ENCODE measurements at places on chromosomes 13 and 19.

- H3K4me3 ChIP-seq: no peak overlapping the region
- no peaks in the 10 kb centered on the region for H3K27me3 ChIP-seq
- H3K4me1 ChIP-seq: peaks cover 1% of the 10 kb centered on the region
- DNase-seq: no peak
These were observed 22.0 kb downstream of the SBNO2 start for GRCh38 chr19:1151917-1152587.

DNA sequence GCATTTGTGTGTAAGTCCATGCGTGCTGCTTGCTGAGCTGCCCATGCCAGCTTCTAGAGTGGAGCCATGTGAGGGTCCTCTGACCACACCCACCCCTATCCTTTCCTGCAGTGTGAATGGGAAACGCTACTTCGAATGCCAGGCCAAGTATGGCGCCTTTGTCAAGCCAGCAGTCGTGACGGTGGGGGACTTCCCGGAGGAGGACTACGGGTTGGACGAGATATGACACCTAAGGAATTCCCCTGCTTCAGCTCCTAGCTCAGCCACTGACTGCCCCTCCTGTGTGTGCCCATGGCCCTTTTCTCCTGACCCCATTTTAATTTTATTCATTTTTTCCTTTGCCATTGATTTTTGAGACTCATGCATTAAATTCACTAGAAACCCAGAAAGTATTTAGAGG is 10.3 kb downstream of the TBCB start:
- H3K36me3 ChIP-seq: peaks cover 20% of the 10 kb centered on the region
- H3K4me1 ChIP-seq: peaks cover 24% of the 10 kb centered on the region
- DNase-seq: no peak
- no peaks in the 10 kb centered on the region for H3K27me3 ChIP-seq
- H3K4me3 ChIP-seq: no peak overlapping the region

GRCh38 chr13:42968906-42969305 is 23.1 kb downstream of the EPSTI1 start:
- peaks cover 28% of the 10 kb centered on the region for H3K4me1 ChIP-seq
- no peak overlapping the region for H3K27ac ChIP-seq
- DNase-seq: no peak

GRCh38 chr13:85995788-85996418 is 196.7 kb upstream of the SLITRK6 start:
- DNase-seq: no peak
- H3K36me3 ChIP-seq: no peaks in the 10 kb centered on the region
- H3K27me3 ChIP-seq: no peaks in the 10 kb centered on the region
- H3K27ac ChIP-seq: no peak overlapping the region

- H3K36me3 ChIP-seq: no peaks in the 10 kb centered on the region
- no peaks in the 10 kb centered on the region for H3K4me1 ChIP-seq
- H3K27me3 ChIP-seq: no peaks in the 10 kb centered on the region
These were observed 2801.9 kb downstream of the PCDH9 start for GRCh38 chr13:64428196-64428595.

DNA sequence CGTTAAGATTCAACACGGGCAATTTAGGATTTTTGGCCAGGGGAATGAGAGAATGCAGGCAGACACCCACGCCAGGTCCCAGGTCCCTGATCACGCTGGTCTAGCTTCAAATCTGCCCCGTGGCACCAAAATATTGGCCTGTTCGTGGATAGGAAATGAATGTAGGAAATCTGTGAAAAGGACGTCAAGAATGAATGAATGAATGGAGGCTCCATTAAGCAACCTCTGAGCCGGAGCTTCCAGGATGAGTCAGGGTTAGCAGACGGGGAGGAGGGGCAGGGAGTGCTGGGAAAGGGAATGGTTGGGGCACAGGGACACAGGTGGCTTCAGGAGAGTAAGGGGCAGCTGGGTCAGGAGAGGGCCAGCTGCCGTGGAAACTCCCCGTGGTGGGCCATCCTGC is 4.2 kb downstream of the SULT2B1 start:
- H3K27ac ChIP-seq: no peak overlapping the region
- no peak overlapping the region for H3K4me3 ChIP-seq
- peaks cover 6% of the 10 kb centered on the region for H3K27me3 ChIP-seq
- DNase-seq: no peak
- H3K4me1 ChIP-seq: peaks cover 1% of the 10 kb centered on the region

DNA sequence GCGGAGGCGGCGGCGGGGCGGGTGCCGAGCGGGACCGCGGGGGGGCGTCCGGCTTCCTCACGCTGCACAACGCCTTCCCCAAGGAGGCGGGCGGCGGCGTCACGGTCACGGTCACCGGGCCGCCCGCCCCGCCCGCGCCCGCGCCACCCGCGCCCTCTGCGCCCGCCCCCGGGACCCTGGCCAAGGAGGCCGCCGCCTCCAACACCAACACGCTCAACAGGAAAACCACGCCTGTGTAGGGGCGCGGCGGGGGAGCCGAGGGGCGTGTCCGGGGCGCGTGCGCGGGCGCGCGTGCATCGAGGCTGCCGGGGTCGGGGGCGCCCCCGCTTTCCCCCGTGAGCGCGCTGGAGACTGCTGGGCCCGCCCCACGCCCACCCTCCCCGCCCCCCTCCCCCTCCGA is 8.8 kb upstream of the CACNG6 start:
- H3K4me3 ChIP-seq: no peak overlapping the region
- peaks cover 35% of the 10 kb centered on the region for H3K27me3 ChIP-seq
- peaks cover 22% of the 10 kb centered on the region for H3K4me1 ChIP-seq
- DNase-seq: no peak
- H3K27ac ChIP-seq: no peak overlapping the region

DNA sequence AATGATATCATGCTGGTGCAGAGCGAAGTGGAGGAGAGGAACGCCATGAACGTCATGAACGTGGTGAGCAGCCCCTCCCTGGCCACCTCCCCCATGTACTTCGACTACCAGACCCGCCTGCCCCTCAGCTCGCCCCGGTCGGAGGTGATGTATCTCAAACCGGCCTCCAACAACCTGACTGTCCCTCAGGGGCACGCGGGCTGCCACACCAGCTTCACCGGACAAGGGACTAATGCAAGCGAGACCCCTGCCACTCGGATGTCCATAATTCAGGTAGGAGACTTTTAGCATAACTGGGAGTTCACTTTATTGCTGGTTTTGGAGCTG is 3.3 kb downstream of the PCDH17 start:
- peaks cover 25% of the 10 kb centered on the region for H3K4me1 ChIP-seq
- H3K36me3 ChIP-seq: peaks cover 20% of the 10 kb centered on the region
- H3K27ac ChIP-seq: no peak overlapping the region
- H3K4me3 ChIP-seq: no peak overlapping the region

GRCh38 chr13:83065108-83065507 is 817.2 kb downstream of the SLITRK1 start:
- no peaks in the 10 kb centered on the region for H3K4me1 ChIP-seq
- H3K36me3 ChIP-seq: no peaks in the 10 kb centered on the region
- no peak overlapping the region for H3K4me3 ChIP-seq
- no peak for DNase-seq
- no peak overlapping the region for H3K27ac ChIP-seq
- H3K27me3 ChIP-seq: no peaks in the 10 kb centered on the region

- H3K36me3 ChIP-seq: peaks cover 4% of the 10 kb centered on the region
- no peak overlapping the region for H3K27ac ChIP-seq
- DNase-seq: peak; percentile 37
- H3K27me3 ChIP-seq: no peaks in the 10 kb centered on the region
- no peak overlapping the region for H3K4me3 ChIP-seq
These were observed 6.9 kb upstream of the JUNB start for GRCh38 chr19:12784394-12784870.

DNA sequence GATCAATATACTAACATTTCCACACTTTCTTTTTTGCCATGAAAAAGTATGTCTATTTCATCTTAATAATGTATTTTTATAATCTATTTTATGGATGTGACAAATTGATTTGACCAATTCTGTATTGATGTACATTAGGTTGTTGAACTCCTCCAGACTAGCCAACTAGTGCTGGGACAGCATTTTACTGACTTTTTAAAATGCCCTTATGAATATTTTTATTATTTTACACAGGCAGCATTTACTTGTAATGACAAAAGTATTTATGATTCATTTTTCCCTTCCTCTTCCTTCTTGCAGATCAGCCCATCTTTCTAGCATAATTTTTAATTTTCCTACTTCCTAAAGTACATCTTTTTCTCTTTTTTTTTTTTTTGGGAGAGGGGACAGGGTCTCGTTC is 918 bp upstream of the FUZ start:
- no peak overlapping the region for H3K27ac ChIP-seq
- no peak for DNase-seq
- H3K4me3 ChIP-seq: peak overlapping the region; percentile 87
- H3K27me3 ChIP-seq: no peaks in the 10 kb centered on the region

DNA sequence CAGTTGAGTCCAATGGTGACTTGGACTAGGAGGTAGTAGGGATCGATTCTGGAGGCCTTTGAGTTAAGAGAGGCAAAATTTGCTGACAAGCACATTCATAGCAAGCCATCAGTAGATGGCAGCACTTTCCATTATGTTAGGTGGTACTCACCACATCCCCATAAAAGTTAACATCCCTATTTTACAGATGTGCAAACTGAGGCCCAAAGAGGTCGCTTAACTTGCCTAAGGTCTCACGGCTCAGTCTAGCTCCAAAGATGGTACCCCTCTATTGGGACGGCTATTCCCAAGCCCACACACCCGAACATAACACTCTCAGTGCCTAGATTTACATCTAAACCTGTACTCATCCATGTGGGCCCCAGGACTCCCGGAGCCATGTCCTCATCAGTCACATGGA is 21.5 kb upstream of the FOSB start:
- peaks cover 3% of the 10 kb centered on the region for H3K36me3 ChIP-seq
- H3K27me3 ChIP-seq: no peaks in the 10 kb centered on the region
- no peak for DNase-seq

DNA sequence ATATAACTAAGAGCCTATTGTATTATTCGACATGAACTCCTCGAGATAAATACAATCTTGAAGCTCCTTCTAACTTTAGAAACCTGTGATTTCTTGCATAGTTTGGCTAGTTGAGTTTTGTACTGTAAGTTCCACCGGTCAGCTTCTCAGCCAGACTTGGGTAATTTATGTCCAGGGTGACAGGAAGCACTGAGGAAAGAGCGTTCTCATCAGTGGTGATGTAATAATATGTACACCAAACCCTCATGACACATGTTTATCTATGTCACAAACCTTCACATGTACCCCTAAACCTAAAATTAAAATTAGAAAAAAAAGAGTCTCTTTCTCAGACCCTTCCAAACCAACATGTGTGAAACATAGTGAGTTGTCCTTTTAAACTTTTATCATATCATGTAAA is 205.7 kb downstream of the KCNRG start:
- H3K27ac ChIP-seq: no peak overlapping the region
- DNase-seq: no peak
- no peak overlapping the region for H3K4me3 ChIP-seq
- peaks cover 66% of the 10 kb centered on the region for H3K27me3 ChIP-seq

- no peaks in the 10 kb centered on the region for H3K36me3 ChIP-seq
- H3K4me1 ChIP-seq: peaks cover 21% of the 10 kb centered on the region
- no peak within 1 kb of the TSS for H3K27ac ChIP-seq
These were observed at the start of gene TMEM150B for GRCh38 chr19:55325172-55325571. Gene TMEM150B (minus strand): TSS chr19:55325341. CDS start chr19:55321036, 4,305 bp downstream.

DNA sequence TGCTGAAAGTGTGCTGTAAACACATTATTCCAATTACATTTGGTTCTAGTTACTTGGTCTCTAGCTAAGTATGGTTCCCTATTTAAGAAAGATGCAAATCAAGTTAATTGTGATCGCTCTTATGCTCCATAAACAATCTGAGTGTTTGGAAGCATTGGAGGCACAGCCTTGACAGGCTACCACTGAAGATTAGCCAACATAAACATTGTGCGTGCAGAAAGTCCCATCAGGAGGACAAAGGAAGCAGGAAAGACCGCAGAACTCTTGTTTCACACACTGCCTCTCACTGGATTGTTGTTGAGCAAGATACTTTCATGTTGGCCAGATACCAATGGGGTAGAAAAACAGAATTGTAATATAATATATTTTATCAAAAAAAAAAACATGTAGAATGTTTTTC is 814.4 kb downstream of the EFNB2 start:
- no peak overlapping the region for H3K27ac ChIP-seq
- DNase-seq: no peak
- H3K36me3 ChIP-seq: no peaks in the 10 kb centered on the region
- H3K4me1 ChIP-seq: no peaks in the 10 kb centered on the region
- H3K4me3 ChIP-seq: no peak overlapping the region
- H3K27me3 ChIP-seq: no peaks in the 10 kb centered on the region

DNA sequence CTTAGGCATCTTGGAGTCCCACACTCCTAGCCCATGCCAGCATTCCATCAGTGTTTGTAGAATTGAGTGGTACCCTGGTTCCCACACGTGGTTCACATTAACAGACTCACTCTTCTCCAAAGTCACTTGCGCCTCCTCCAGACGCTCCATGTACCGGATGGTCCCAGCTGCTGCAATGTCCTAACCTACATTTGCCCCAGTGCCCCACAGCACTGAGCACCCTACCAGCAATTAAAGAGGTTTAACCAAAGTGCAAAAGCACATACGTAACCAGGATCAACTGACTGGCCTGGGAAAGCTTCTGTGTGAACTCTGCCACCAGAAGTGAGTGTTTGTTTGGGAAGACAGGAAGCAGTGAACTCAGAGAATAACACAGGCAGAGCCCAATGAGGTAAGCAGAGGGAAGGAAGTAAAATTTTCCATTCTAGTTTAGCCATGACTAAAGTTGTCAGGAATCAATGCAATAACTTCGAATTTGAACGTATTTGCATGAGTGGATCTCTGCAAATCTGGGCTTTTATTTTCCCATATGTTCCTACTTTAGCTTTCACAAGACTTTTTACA is 7.3 kb upstream of the MEDAG start:
- no peaks in the 10 kb centered on the region for H3K36me3 ChIP-seq
- H3K4me1 ChIP-seq: peaks cover 9% of the 10 kb centered on the region

GRCh38 chr19:39428283-39429112 is 7.3 kb downstream of the RPS16 start:
- H3K27me3 ChIP-seq: no peaks in the 10 kb centered on the region
- H3K36me3 ChIP-seq: peaks cover 39% of the 10 kb centered on the region
- H3K4me1 ChIP-seq: peaks cover 34% of the 10 kb centered on the region
- H3K27ac ChIP-seq: no peak overlapping the region

DNA sequence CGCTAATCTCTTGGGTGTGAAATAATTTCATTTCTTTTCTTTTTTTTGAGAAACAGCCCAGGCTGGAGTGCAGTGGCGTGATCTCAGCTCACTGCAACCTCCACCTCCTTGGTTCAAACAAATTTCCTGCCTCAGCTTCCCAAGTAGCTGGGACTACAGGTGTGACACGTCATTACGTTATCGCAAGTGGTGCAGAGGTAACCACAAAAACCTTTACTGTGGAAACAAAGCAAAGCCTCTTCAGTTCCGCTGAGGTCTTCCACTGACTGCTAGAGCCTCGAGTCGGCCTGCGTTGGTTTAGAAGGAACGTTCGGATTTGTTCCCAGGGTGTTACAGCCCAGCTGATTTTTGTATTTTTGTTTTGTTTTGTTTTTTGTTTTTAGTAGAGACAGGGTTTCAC is 2.0 kb upstream of the ZNF784 start:
- H3K27me3 ChIP-seq: peaks cover 7% of the 10 kb centered on the region
- H3K4me3 ChIP-seq: peak overlapping the region; percentile 60
- peak; percentile 78 for DNase-seq
- H3K4me1 ChIP-seq: peaks cover 41% of the 10 kb centered on the region
- peak overlapping the region; percentile 86 for H3K27ac ChIP-seq
- H3K36me3 ChIP-seq: peaks cover 3% of the 10 kb centered on the region

GRCh38 chr13:79812070-79812850 is 331.3 kb downstream of the NDFIP2 start:
- no peaks in the 10 kb centered on the region for H3K36me3 ChIP-seq
- no peaks in the 10 kb centered on the region for H3K4me1 ChIP-seq
- H3K4me3 ChIP-seq: no peak overlapping the region
- no peak for DNase-seq
- no peaks in the 10 kb centered on the region for H3K27me3 ChIP-seq

All from activated CD4-positive, alpha-beta memory T cell treated with anti-CD3 and anti-CD28 coated beads, Interleukin-2, amount 10 ng/mL, durations not matched to agents 7 days and 5 days (primary cell).